Ammon's horn (tissue), 1 donor: ENCODE measurements at places on chromosomes 3 and 15.

- DNase-seq = no peak
Observed at GRCh38 chr3:179613807-179614206, 9.2 kb downstream of the NDUFB5 start.

DNA sequence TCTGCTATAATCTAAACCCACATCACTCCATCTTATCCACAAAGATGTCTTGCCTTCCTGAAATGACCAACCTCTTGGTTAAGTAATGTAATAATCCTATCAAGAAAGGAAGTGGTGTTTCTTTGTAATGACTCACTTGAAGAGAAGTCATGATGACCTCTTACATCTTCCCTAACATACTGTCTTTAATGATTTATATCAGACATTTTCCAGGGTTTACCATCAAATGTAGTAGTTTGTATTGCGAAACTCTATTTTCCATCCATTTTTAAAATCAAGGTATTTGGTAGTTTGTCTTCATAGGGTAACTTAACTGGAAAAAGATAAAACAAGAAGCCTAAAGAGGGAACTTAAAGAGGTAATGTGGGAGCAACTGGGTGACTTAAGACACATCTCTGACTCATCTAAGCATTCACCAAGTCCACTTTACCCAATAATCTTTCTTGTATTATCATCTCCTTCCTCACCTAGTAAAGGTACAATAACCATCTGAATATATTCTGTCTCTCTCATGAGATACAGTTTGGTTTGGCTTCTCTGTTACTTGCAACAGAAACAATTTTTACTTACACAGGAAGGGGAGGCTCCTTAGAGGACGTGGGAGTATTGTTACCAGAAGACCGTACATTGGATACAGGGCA lies 5.7 kb upstream of the MAPK6 start:
- no peak for DNase-seq

GRCh38 chr3:112123548-112123947 lies 9.5 kb downstream of the GCSAM start:
- DNase-seq = no peak

- DNase-seq = no peak
Observed at GRCh38 chr3:9151240-9151639, 98.2 kb downstream of the SRGAP3 start.

- peak; percentile 86 for DNase-seq
Observed at GRCh38 chr3:192917404-192918274, at the start of gene MB21D2. TSS of gene MB21D2 (minus strand) at chr3:192917856. CDS start at chr3:192917840, 16 bp downstream.

GRCh38 chr15:40344631-40345120 lies 3.9 kb upstream of the CCDC9B start:
- peak; percentile 86 for DNase-seq

DNA sequence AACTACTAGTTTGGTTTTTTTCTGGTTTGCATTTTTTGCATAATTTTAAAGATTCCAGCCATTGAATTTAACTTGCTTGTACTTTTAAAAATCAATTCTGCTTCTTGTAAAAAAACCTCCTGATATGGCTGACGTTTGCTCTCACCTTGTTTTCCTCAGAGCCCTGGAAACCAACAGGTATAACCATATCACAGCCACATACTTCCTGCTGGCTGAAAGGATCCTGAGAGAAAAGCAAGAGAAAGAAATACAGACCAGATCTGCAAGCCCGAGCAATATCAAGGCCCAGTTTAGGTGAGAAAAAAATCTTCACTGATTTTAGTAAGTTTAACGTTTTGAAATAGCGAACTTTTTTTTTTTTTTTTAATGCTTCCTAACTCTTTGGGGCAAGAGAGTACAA lies 56.8 kb downstream of the SNRK start:
- DNase-seq = no peak
